ENCODE measurements at places on chromosomes 2 and 18.

DNA sequence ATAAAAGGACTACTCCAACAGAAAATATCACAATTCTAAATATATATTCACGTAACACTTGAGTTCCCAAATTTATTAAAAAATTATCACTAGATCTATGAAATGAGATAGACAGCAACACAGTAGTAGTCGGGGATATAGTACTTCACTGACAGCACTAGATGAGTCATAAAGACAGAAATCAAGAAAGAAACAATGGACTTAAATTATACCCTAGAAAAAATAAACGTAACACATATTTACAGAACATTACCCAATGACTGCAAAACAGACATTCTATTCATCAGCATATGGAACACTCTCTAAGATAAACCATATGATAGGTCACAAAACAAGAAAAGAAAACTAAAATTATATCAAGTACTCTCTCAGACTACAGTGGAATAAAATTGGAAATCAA is 429.4 kb downstream of the MBD2 start:
- DNase-seq: no peak

DNA sequence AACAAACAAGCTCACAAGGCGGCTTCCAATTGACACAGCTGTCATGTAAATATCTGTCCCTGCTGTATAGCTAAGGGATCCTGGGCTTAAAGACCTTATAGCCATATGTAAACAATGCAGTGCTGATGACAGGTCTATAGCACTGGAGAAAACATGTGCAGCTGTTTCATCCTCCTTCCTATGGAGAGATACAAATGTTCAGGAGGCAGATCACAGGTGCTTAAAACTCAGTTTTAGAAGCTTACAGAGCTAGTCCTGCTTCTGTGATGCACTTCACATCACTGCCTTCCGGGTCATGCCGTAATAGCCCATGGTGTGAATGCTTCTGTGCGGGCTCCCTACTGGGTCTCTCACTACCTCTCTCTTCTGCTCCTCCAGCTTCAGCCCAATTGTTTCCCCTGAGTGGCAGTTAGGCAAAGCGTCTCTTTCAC is 262.4 kb upstream of the CHST9 start:
- no peak for DNase-seq

GRCh38 chr2:13255485-13255884 is 538.7 kb downstream of the TRIB2 start:
- no peak for DNase-seq

DNA sequence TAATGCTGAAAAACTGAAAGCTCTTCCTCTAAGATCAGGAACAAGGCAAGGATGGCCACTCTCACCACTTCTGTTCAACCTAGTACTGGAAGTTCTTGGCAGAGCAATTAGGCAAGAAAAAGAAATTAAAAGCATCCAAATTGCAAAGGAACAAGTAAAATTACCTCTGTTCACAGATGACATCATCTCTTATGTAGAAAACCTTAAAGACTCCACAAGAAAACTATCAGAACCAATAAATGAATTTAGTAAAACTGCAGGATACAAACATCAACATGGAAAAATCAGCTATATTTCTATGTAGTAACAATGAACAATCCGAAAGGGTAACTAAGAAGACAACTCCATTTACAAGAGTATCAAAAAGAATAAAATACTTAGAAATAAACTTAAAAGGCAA is 112.2 kb downstream of the CHN1 start:
- DNase-seq: no peak

- no peak for DNase-seq
Measured at GRCh38 chr2:62577994-62578781, 72.2 kb upstream of the TMEM17 start.

DNA sequence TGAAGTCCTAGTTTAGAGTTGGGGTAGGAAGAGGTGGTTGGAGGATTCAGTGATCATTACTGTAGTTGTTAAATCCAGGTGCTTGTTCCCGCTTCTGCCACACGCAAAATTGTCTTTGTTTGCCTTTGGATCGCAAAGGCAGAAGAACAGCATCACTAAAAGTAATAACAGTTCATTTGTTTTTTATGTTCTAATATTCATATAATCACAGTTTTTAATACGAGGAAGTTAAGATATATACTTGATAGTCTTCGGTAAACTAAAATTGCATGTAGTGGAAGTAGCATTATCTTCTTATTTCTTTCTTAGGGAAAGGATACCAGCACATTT is 365 bp downstream of the NDUFB3 start:
- no peak for DNase-seq

- DNase-seq: no peak
Measured at GRCh38 chr2:201653221-201653620, 9.9 kb upstream of the TMEM237 start.

DNA sequence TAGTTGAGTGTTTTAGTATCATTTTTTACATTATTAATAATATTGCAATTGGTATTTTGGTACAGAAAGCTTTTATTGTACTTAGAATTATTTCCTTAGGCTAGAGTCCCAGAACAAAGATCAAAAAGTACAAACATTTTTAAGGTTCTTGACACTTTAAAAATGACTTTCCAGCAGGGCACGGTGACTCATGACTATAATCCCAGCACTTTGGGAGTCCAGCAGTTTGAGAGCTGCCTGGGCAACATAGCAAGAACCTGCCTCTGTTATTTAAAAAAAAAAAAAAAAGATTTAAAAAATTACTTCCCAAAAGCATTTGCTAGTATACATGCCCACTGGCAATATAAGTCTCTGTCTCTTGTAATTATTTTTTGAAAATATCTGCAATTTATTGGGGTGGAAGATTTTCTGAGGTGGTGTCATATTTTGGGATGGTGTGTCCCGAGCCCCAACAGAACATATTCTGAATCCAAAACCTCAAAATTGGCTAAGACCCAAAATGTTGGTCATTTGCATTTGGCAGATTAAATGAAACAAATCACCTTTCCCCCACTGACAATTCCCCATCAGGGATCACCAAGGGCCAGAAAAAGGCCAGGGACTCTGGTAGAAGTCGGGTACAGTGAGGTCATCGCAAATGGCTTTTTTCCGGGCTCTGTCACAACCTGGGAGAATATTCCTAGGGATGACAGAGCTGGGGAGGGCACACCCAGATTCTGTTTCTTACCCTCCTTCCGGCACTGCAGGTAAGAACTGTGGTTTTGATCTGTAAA is 42.1 kb downstream of the NIFK start:
- no peak for DNase-seq

DNA sequence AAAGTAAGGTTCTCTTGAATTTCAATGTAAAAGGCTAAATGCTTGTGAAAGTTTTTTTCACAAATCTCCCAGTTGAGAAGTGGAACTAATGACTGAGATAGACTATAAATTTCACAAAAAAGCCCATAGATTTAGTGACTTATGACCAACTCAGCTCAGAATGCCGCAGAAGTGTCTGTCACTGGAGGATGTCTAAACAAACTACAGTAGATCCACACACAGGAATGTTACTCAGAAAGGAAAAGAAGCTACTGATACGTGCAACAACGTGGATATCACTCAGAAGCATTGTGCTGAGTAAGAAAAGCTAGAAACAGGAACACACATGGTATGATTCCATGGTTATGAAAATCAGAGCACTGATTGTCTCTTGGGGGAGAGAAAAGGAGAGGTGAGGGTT is 151.9 kb downstream of the DOCK10 start:
- no peak for DNase-seq

DNA sequence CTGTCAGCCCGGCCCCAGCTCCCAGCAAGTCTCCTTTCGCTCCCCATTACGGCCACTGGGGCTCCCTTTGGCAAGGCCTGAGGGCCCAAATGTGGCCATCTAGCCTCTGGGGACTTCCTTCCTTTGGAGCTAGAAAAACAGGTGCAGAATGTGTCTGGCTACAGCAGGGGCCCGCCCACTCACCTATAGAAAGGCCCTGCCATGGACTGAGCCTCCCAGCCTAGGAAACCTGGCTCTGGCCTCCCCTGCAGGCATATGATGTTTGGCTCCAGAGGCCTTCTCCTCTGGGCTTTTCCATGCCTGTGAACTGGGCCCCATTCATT is 55.3 kb upstream of the ALPP start:
- no peak for DNase-seq

DNA sequence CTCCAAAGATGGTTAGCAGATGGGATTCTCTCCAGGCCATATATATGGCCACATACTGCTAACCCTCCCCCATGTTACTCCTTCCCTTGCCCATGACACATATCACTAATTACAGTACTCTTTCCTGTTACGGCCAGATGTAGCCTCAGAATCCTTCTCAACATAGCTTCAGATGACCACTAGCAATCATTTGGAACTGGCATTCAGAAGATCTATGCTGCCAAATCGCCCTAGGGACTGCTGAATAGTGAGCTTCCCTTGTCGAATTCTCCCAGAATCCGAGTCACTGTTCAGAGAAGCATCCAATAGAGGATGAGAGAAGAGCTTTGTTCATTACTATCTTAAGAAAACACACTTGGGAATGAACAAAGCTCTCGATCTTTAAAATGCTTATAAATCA is 121.2 kb upstream of the TANK start:
- no peak for DNase-seq

DNA sequence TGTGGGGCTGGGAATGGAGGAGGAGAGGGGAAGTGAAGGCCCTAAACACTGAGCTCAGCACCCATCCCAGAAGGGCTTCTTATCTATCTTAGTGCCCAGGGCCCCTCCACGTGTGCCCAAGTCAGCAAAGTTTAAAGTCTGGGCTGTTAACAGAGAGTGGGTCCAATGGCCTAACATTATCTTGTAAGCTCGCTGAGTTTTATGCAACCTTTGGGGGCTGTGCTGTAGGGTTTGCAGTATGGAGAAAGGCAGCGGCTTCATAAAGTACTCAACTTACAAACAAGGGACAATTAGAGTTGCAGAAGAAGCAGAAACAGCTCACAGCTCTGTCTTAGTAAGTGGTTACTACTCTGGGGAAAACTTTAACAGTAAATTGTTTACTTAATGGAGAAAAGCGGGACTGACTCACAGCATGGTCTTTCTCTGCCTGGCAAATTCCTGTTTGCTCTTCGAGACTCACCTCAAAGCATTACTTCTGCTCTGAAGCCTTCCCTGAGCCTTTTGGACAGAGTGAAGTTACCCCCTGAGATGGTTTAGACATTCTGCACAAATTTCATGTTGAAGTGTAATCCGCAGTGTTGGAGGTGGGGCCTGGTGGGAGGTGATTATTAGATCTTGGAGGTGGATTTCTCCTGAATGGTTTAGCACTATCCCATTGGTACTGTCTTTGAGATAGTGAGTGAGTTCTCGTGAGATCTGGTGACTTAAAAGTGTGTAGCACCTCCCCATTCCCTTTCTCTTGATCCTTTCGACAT is 9.0 kb downstream of the ENOSF1 start:
- no peak for DNase-seq

DNA sequence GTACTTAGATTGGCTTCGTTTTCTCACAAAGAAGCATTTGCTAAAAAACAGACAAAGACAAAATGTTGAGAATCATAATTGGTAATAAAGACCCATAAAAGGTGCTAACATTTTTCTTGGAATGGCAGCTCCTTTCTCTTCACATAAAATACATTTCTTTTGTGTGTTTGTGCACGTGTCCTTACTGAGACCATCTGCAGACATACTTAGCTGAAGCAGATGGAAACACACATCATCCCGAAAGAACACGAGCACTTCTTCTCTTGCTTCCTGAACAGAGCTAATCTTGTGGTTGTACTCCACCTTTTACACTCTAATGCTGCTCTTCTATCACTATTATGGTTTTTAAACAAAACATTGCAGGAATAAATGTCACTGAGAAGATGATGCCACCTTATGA is 142.5 kb downstream of the SPHKAP start:
- DNase-seq: no peak

DNA sequence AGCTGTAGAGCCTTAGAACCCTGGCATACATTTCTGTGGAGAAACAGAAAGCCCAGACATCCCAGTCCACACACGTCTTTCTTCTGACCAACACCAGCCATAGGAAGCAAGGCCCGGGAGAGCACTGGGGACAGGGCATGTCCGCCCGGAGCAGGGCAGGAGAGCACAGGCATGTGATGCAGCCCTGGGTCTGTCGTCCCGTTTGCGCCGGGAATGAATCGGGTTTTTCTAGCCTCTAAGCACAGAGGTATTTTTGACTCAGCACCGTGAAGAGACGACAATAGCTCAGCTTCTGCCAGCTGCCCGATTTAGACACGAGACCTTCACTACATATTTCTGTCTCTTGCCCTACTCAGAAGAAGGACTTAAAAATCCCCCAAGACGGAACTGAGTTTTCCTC is 7.3 kb upstream of the AMMECR1L start:
- DNase-seq: no peak

- DNase-seq: no peak
Measured at GRCh38 chr2:47595687-47596086, 187.3 kb upstream of the MSH6 start.

DNA sequence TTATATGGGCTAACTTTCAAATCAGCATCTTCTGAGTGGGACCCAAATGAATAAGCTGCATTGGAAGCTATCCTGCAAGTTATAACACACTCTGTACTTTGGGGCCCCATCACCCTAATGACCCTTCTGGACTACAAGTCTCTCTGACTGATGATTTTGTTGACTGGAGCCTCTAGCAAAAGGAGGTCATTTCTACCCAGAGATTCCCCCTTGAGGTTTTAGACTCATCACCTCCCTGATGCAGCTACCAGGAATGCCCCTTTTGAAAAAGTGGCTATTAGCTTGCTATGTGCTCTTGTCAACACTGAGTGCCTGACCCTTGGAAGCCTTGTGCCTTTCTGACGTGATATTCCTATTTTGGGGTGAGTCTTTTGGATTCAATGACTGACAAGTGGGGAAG is 54.5 kb upstream of the NEMP2 start:
- DNase-seq: no peak

DNA sequence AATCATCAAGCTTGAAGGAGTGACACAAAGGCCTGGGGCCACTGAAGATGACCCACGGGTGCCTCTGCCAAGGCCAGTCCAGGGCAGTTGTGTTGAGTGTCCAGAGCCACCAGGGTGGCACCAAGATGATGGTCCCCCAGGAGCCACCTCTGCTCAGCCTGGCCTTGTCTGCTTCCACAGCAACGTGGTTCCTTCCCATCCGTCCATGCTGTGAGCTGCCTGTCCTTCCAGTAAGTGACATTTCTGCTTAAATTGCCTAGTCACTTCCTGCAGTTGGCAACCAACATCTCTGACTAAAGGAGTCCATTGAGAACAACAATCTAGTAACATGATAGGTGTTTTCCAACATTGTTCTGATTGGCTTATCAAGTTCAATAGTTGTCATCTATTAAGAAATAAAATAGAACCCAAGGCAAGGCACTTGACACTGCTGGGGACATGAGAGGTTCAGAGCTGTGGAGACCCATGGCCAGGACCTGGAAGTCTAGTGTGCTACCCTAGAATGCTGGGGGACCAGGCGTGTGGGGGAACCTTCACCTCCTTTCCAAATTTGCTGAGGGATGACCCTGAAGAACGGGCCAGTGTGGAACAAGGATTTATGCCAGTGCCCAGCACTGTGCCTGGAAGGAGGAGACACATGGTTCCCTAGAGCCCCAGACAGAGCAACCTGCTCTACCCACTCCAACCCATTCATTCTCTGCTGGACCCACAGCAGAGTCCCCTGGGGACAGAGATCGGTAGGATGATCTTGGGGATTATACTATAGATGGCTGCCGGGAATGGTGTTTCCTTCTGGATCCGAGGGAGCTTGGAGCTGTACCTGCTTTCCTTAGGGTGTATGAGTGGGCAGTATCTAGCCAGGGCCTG is 98.9 kb upstream of the EPC2 start:
- DNase-seq: no peak

- no peak for DNase-seq
Measured at GRCh38 chr2:161209902-161210301, 49.7 kb downstream of the TANK start.
